SW 1271 (cell line): ENCODE measurements at places on chromosomes 5 and 9.

- DNase-seq: no peak
Measured at GRCh38 chr5:72662305-72662704, 154.2 kb upstream of the TNPO1 start.

DNA sequence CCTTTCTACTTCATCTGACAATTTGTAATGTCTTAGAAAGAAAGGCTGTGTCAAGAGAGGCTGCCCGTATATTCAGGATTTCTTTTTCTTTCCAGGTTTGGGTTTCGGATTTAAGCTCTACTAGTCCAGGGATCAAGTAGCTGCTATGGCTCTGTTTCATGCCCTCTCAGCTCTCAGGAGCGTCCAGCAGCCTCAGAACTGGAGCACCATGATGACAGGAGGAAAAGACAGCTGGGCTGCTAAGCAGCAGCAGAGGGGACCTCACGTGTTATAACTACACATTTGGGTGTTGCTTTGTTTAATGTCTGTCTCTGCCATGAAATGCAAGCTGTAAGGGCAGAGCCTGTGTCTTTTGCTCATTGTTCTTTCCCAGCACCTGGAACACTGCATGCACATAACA lies 28.5 kb downstream of the TBC1D2 start:
- no peak for DNase-seq

DNA sequence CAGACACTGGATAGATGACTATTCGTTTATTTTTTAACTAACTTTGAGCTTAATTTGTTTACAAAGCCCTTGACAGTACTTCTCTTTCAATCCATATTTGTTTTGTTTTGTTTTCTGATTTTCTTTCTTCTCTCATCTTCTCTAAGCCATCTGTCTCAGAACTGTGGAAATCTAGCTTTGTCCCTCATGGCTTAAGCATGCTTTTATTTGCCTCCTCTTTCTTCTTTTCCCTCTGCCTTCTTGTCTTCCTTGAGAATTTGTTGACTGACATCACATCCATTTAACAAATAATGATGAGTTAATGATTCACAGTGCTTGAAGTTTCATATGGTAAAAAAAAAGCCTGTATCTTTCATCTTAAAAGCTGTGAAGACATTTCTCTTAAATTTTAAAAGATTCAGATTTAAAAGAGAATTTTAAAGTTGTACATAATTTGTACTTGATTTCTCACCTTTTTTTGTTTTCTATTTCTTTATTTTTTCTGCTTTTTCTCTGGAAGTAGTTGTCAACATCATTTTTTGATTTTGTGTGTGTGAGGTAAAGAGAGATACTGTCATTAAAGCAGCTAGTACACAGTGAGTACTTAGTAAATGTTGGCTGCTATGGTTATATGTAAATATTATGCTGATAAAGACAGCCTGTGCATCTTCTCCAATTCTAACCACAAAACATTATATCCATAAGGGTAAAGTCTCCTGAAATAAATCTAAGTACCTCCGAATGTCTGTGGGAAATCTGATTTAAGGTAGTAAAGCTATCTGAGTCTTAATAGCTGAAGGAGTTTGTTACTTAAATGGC lies 13.9 kb upstream of the SGCD start:
- DNase-seq: no peak

DNA sequence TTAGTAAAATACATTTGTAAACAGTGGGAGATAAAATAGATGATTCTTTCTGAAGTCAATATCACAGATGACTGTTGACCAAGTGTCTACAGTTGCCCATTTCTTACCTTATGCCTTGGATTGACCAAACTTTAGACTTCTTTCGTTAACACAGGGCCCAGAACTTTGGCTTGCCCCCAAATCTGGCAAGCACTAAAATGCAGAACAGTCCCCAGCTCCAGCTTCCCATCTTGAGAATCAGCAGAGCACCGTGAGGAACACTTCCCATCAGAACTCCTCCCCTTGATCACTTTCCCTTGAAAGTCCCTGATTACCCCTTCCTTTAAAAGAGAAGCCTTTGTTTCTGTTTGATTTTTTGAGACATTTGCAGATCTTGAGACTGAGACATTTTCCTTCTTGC lies 1039.9 kb downstream of the TLE1 start:
- DNase-seq: no peak

GRCh38 chr9:99870126-99870525 lies 36.3 kb upstream of the STX17 start:
- DNase-seq: no peak

DNA sequence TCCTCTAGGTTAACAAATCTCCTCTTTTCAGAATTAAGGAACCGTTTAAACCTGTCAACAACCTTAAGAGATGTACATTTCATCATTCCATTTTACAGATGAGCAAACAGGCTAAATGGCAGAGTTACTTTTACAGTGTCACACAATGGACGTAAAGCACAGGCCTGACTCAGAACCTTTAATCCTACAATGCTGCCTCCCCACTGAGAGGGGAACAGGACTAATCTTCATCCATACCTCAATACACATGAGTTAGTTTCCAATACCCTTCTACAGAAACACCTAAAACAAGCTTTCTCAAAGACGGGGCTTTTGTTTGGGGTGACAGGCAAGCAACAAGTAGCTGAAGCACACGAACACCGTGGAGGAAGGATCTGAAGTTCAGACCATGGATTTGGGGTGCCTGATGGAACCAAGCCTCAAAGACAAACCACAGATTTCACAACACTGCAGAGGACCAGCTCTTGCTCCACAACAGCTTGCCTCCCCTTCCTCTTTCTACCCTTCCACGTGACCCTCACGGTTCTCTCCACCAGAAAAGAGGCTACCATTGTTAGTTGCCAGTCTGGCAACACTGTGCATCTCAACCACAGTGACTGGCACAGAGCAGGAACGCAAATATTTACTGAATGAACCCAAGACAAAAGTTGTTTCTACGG lies 1.8 kb downstream of the RNF130 start:
- no peak for DNase-seq

GRCh38 chr9:85289142-85289541 lies 452.6 kb downstream of the AGTPBP1 start:
- DNase-seq: no peak

DNA sequence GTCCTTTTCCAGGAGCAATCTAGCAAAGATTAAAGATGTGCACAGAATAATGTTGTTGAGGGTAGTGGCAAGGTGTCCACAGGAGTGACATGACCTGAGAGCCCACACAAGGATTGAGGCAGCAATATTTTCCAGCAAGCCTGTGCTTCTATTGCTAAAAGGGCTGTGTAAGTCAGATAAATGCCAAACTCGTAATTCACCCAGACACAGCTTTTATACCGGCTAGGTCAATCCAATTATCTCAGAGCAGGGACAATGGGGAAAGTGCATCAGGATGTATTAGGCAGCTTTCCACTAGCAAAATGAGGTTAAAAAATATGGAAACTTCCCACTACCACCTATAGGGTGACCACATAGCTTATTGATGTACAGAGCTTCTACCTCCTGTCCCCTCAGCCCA lies 34.8 kb upstream of the RAB3C start:
- no peak for DNase-seq

DNA sequence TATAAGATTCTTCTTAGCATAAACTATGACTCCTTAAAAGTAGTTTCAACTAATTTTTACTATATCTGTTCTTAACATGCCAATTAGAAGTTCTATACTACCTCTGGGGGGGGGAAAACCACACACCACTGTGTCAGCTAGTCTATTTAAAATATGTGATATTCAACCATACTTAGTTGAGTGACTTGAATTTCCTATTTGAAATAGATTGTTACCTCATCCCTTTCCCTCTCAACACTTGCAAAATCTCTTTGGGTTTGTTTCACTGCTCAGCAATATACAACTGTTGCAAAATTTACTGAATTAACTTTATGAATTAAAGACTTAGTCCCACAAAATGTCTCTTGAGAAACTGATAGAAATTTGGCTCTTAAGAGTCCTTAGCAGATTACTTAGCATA lies 151.1 kb upstream of the POU5F2 start:
- DNase-seq: no peak

DNA sequence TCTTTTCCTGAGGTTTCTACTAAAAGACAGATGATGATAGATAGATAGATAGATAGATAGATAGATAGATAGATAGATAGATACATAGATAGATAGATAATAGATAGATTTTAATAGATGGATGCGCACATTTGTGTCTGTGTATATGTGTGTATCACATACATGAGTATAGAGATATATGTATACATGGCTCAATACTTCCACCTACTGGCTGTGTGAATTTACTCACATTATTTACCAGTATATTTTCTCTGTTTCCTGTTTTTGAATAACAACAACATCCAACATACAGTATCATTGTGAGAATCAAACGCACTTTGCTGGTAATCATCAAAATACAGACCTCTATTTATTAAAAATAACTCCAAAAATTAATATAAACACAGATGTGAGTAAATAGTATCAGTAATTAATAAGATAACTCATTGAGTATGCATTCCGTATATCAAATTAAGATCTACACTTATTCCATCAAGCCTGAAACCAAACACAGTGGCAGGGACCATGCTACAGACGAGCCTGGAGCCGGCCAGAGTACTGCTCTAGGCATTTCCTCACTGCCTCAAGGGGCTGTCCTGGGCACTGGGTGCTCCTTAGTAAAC lies 338.0 kb downstream of the SEMA5A start:
- peak; percentile 78 for DNase-seq

DNA sequence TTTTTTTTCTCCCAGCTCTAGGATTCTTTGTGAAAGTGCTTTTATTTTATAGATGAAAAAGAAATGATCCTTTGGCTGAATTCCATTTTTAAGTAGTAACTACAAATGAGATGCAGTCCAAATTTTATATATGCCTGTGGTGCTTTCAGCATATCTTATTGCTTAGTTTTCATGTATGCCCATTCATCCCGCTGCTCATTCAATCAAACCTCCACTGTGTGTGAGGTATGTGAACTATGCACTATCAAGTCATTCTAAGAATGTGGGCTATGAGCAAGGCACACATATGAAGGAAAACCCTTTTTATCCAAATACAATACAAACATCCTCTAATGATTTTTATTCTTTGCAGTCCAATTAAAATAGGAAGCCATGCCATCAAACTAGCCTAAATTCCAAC lies 1069.1 kb upstream of the DMAC1 start:
- no peak for DNase-seq

DNA sequence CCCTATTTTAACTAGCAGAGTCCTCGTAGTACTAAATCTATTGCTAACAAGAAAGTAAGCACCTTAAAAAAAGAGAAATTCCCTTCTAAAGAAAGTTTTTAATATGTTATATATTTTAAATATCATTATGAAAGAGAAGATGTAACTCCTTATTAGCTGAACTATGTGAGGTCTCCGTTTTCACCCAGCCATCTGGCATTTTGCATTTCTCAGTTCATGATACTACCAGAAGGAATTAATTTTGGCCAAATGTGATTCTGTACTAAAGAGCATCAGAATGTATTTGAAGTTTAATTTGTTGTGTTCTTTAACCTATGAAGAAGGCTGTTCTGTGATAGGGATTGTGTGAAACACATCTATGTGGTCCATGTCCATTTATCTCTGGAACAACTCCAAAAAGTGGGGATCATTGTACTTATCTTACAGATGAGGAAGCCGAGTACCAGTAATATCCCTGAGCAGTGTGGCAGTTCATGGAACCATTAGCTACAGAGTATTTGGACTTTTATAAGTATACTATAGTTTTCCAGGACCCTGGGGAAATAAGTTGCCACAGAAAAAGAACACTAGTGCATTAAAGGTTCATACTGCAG lies 29.8 kb downstream of the TNFAIP8 start:
- DNase-seq: no peak

GRCh38 chr9:6152788-6153187 lies 62.8 kb upstream of the IL33 start:
- no peak for DNase-seq

- no peak for DNase-seq
Measured at GRCh38 chr9:137452006-137452760, 7.0 kb downstream of the NSMF start.

DNA sequence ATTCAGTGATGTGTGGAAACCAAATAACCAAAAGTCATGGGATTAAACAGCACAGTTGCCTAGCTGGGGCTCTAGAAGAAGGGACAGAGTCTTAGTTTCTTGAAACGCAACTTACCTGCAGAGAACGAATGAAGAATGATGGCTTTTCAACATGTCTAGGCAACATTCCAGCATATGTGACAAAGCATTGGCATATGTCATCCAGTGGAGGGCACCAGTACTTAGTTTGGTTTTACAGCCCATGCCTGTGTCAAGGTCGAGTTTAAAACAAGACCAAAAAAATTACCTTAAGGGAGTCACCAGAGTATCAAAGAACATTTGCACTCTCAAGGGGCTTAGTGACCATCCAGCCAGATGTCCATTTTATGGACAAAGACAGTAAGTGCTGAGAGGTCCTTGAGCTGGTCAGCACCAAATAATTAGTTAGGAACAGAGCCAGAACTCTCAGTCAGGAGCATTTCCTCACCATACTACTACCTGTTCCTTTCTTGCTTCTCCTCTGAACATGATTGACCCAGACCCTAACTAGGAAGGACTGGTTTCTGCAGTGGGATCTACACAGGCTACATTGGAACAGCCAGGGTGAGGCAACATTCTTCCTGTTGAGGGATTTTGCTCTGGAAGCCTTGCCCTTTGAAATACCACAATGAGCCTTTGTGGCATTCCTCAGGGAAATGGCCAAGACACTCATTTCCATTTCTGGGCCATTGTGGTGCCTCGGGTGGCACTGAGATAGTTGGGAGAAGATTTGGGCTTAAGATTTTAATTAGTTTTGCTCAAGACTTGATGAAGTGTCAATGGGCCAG lies 75.4 kb upstream of the ANKH start:
- DNase-seq: no peak

- DNase-seq: no peak
Measured at GRCh38 chr5:124737651-124738050, 8.8 kb downstream of the ZNF608 start.

DNA sequence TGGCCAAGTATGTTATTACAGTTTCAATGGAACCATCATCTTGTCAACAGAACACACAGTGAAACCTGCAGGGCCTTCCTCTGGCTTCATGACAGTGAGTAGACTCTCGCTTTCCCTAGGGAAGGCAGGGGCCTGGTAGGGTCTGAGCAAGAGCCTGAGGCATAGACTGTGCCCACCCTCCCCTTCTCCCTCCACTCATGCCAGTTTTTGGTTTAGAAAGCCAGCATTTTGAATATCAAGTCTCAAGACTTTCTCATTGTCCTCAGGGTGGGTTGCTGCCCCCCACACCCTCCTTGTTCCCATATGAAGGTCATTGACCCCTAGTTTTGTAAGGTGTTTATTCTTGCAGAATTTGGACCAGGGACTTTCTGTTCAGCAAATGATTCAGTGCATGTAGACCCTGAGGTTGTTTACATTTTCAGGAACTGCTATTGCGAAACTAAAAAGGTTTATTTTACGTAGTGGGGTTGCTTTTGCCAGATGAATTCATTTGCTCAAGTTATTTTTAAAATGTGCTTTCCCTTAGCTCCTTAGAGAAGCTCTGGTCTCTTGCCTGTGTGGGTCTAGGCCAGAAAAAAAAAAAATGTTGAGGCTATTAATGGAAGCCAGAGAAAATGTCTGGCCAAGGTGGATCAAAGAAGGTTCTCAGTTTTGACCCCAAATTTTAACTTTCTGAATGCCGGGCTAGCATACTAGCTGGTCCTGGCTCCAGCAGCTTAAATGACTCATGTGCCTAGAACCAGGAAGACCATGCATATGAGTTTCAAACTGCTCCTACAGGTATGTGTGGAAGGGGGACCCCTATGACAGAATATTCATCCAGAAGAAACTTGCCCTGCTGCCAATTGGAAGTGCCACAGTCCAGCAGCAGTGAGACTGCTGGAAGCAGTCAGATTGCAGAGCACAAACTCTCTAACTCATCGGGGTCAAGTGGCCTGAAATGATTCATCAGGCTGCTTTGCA lies 10.1 kb upstream of the MOB3B start:
- DNase-seq: no peak

- DNase-seq: no peak
Measured at GRCh38 chr5:179217356-179217755, 127.9 kb downstream of the ADAMTS2 start.
